ENCODE measurements at places on chromosomes 2 and 18.

- no peak overlapping the region for H3K27ac ChIP-seq
- no peak overlapping the region for H3K4me3 ChIP-seq
- H3K4me1 ChIP-seq, result no peaks in the 10 kb centered on the region
Observed at GRCh38 chr18:26255695-26256622, 29.7 kb downstream of the TAF4B start.

GRCh38 chr18:23568281-23569138 lies 17.8 kb downstream of the NPC1 start:
- DNase-seq, result no peak
- no peak overlapping the region for H3K27ac ChIP-seq
- no peak overlapping the region for H3K4me3 ChIP-seq
- peaks cover 44% of the 10 kb centered on the region for H3K36me3 ChIP-seq
- no peaks in the 10 kb centered on the region for H3K4me1 ChIP-seq

DNA sequence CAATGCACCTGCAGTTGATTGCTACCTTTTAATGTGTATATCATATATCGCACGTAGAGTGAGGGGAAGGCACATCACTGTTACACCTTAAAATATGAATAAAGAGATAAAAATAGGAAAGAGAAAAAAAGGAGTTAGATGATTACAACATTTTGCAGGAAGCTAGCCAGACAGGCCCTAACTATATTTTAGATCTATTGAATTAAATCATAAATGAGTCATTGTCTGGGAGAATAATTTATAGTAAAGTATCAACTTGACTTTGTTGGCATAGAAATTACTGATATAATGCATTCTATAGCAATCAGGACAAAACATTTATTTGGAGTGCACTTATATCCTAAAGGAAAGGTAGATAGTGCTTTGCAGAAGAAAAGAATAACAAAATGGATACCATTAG lies 384.9 kb upstream of the NXPH2 start:
- no peaks in the 10 kb centered on the region for H3K4me1 ChIP-seq
- H3K36me3 ChIP-seq, result no peaks in the 10 kb centered on the region
- DNase-seq, result no peak
- no peak overlapping the region for H3K4me3 ChIP-seq

- no peak for DNase-seq
- peak overlapping the region; percentile 68 for H3K27ac ChIP-seq
- peaks cover 13% of the 10 kb centered on the region for H3K4me1 ChIP-seq
- H3K27me3 ChIP-seq, result no peaks in the 10 kb centered on the region
- H3K36me3 ChIP-seq, result no peaks in the 10 kb centered on the region
- peak overlapping the region; percentile 72 for H3K4me3 ChIP-seq
Observed at GRCh38 chr2:178195390-178196166, 1.3 kb downstream of the OSBPL6 start.

DNA sequence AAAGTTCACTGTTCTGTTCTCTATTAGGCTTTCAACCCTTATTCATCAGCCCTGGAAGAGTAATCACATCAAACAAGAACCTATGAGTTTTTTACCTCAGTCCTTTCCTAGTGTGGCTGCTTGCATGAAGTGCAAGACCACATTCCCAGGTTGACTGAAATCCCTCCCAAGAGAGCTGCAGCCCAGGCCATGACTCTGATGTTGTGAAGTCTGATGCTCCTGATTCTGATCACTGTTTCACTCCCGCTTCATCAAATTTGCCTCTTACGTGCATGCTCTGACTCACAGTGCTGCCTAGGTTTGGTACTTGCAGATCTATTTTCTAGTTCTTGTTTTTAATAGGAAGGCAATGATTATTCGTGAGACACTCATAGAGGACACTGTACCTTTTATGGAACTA lies 58.2 kb upstream of the DSEL start:
- H3K27me3 ChIP-seq, result no peaks in the 10 kb centered on the region
- no peaks in the 10 kb centered on the region for H3K4me1 ChIP-seq

DNA sequence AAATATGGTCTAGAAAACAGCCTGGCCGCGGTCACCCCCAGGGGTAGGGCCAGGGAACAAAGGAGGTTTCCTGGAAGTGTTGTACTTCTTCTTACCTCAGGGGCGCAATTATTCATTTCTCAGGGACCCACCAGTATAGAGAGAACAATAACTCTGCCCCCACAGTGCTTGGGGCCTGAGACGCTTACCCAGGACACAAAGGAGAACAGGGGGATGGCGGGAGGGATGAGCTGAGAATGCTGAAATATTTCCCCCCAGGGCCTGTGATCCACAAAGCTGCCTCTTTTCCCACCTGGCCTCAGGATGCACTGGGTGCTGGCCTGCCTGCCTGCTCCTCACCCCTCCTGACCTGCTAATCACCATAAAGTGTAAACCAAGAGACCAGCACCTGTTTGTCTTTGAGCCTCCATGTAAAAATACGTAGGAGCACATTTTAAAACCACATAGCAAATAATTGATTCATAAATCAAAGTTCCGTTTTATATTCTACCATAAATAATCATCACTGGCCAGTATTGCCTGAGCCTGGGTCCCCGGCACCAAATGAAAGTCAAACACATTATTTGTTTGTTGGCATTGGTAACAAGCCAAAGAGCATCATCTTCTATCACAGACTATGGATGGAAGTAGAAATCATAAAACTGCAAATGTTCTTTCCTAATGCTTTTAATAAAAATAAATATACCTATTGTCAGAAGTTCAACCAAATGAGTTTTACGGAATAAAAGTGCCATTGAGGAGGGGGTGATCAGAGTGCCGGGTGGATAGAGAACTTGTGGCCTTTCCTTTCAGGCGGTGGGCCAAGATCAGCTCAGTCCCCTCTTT lies 67.3 kb upstream of the RMDN2 start:
- H3K36me3 ChIP-seq, result no peaks in the 10 kb centered on the region
- H3K27ac ChIP-seq, result no peak overlapping the region
- H3K4me1 ChIP-seq, result peaks cover 13% of the 10 kb centered on the region
- DNase-seq, result no peak

GRCh38 chr2:182545420-182546167 lies 118.8 kb upstream of the PDE1A start:
- no peak for DNase-seq
- no peak overlapping the region for H3K4me3 ChIP-seq
- no peak overlapping the region for H3K27ac ChIP-seq
- no peaks in the 10 kb centered on the region for H3K36me3 ChIP-seq

DNA sequence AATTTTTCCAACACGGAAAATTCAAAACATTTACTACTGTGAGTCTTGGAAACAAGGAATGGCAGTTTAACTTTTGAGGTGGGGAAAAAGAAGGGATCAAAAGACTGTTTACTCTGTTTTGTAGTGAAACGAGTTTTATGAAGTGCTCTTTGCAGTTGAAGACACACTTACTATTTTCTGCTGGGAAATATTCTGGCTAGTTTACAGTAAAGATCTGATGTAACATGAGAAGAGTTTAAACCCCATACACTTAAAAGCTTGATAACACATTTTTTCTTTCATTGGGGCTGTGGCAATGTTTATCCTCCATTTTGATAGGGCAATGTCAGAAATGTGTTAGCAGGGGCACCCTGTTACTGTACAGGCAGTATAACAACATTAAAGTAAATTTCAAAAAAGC lies 124.9 kb upstream of the SMAD7 start:
- no peaks in the 10 kb centered on the region for H3K27me3 ChIP-seq
- no peaks in the 10 kb centered on the region for H3K4me1 ChIP-seq
- H3K4me3 ChIP-seq, result no peak overlapping the region
- DNase-seq, result no peak
- no peaks in the 10 kb centered on the region for H3K36me3 ChIP-seq

- H3K4me1 ChIP-seq, result peaks cover 16% of the 10 kb centered on the region
- peak; percentile 95 for DNase-seq
- H3K27ac ChIP-seq, result peak overlapping the region; percentile 68
- H3K36me3 ChIP-seq, result peaks cover 4% of the 10 kb centered on the region
Observed at GRCh38 chr2:47016172-47016913, 100.7 kb upstream of the MCFD2 start.

DNA sequence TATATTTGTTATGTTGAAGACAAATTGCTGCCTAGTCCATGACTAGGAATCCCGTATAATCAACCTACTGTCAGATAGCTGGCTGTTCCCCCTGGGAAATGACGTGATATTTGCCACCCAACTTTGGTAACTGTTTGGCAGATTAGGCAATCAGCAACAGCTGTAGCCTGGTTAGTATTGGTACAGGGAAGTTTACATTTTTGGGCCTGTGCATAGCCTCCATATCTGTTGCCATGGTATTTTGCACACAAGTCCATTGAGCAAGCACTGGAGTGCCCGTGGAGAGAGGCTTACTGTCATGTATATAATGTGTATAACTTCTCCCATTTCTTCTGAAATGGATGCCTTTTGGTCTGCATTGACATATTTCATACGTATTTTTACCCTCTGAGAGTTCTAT lies 27.7 kb downstream of the BIRC6 start:
- H3K36me3 ChIP-seq, result peaks cover 15% of the 10 kb centered on the region
- DNase-seq, result no peak
- H3K27me3 ChIP-seq, result no peaks in the 10 kb centered on the region
- no peaks in the 10 kb centered on the region for H3K4me1 ChIP-seq

Data from astrocyte (in vitro differentiated cells and primary cell).